ENCODE measurements at places on chromosomes 4 and X. TPM values are rescaled to one million over a fixed set of nuclear protein-coding genes. Genes with fewer than 3 reads are reported as not detected.

DNA sequence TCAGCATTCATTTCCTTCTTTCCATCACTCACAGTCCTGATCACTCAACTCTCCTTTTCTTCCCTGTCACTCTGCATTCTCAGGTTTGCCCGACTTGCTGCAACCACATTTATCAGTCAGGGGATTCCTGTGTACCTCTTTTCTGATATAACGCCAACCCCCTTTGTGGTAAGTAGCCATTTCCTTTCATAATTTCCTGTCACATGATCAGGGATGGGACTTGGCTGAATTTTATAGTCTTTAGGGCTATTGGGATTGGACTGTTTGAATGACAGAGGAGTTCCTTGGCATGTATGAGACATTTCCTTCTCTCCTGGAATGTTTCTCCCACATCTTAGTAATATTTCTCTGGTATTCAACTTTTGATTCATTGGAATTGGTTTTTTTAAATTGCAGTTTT is 11.0 kb downstream of the PGM2 start:
- DNase-seq: no peak

GRCh38 chr4:126018274-126018673 is 703.5 kb downstream of the FAT4 start:
- DNase-seq: no peak

DNA sequence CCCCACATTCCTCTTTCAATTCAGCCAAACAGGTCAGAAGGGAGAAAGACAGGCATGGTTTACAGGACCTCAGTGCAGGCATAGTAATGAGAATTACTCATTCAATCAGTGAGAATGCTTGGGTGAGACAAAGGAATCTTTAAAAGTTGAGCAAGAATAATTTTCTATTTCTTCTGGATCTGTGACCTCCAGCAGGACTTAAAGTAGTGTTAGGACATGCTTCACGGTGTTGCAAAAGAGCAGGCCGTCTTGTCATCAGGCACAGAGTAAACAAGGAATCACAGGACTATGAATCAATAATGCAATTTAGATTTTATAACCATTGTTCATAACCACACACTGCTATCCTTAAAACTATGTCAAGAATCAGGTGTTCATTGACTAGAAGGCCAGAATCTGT is 130.6 kb upstream of the GLRA2 start:
- no peak for DNase-seq

GRCh38 chr4:171517883-171518282 is 295.3 kb upstream of the GALNTL6 start:
- no peak for DNase-seq

GRCh38 chr4:68718447-68719074 is 48.1 kb upstream of the UGT2B15 start:
- no peak for DNase-seq

- no peak for DNase-seq
Observed at GRCh38 chr4:3262208-3263052, 13.5 kb downstream of the MSANTD1 start.

DNA sequence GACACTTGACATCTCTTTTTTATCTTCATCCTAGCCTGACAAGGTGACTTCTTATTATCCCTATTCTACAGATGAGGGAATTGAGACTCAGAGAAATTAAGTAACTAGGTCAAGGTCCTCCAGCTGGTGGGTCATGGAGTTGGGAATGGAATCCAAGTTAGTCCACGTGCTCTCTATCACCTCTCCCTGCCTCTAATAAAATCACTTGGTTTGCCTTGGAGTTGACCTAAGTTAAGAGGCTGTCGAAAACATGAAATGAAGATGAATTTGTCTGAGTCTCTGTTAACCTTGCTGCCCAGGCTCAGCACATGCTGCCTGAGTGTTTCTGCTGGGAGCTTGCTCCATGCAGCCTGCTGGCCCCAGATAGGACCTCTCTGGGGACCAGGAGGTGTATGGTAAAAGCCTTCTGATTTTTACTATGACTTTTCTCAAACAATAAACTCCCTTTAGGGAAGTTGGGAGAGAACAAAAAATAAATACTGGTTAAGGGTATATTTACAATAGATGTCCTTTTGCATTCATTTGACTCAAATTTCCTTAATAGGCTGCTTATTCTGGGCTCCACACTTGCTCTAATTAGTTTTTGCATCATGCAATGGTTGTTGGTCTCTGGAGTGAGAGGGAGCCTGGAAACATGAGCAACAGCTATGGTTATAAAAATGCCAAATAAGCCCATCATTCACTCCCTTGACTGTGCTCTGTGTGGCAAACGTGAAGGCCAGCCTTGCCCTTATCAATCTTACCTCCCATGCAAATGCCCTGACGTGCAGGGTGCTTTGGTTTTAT is 61.6 kb upstream of the DHX15 start:
- DNase-seq: no peak

- no peak for DNase-seq
Observed at GRCh38 chrX:138925330-138925729, 213.8 kb upstream of the FGF13 start.

DNA sequence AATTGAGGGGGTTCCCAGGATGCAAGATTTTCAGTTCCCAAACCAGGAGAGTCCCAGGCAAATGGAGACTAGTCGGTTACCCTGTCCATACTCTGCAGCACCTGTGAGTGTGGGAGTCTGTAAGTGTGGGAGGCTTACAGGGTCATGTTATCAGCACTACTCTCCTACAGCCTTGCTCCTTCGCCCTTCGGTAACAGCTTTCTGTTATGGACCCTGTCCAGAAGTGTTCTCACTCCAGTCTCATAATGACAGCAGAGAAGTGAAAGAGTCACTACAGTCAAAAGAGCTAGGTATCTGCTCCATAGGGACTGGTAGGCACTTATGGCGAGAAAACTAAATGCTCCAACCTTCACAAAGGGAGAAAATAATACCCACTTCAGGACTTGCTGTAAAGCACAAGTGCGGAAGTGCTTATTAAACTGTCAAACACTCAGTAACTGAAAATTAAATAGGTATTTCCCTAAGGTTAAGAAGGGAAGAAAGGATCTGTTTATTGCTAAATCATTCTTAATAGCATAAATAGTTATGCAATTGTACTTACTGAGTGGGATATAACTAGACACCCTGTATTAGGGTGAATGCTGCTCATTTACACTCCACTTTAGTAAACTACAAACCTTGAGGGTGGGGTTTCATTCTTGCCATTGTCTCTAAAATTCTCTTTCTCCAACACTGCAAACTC is 2.7 kb upstream of the ADH7 start:
- no peak for DNase-seq

DNA sequence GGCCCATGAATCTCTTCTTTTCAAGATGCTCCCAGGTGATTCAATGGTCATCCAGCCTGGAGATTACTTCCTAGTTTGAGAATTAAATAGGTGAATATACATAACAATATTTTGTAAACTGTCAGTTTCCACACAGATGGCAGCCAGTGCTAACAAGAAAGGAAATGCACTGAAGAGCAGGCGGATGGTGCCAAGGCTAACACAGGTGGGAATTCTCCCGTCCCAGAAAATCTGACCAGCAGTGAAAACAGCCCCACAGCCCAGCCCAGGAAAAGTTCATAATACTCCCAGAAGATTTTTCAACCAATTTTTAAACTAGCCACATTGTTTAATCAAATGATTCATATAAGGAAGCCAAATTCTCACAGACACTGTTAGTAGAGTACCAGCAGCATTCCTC is 387.2 kb upstream of the GATB start:
- DNase-seq: no peak

DNA sequence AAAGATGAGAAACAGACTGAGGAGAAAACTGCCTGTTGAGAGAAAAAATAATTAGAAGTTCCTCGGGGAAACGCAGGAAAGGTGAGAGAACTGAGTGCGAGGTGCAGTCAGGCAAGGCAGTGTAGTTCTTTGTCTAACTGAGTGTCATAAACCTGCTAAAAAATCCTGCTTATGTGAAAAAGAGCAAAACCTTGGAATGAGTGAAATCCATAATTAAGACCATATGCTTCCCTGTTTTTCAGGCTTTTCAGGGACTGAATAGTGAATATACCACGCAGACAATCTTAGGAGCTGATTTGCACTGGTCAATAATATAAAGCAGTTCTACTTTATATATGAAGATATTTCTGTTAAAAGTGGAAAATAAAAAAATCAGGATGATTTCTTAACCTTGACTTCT is 104.9 kb downstream of the RASGEF1B start:
- DNase-seq: no peak

- peak; percentile 78 for DNase-seq
Observed at GRCh38 chrX:68684291-68684918, 36.9 kb downstream of the STARD8 start.

DNA sequence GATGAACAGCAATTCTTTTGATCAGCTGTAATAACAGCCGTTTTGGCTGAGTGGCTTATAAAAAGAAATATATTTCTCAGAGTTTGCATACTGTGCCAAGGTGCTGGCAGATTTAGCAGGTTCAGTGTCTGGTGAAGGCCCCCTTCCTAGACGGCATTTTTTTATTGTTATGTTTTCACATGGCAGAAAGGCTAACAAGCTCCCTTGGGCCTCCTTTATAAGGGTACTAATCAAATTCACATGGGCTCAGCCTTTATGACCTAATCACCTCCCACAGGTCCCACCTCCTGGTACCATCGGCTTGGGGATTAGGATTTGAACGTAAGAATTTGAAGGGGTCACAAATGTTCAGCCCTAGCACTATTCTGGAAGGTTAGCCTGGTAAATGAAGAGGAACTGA is 431.9 kb downstream of the SPOCK3 start:
- no peak for DNase-seq

DNA sequence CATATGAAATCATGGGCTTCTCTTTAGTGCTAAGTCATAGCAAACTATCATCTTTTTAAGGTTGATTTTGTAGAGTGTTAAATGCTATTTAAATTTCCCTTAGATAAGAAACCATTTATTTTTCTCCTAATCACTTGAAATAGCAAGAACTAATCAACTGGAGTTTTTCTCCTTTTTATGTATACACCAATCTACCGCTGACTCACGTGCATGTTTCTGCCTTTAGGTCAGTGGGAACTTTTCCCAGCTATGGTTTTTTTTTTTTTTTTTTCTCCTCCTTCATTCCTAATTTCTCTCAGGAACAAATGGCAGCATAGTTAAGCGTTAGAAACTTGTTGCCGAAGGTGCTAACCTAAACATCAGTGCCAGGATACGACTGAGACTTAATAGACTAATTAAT is 176.4 kb downstream of the BMPR1B start:
- DNase-seq: no peak

GRCh38 chr4:21592970-21593670 is 355.5 kb downstream of the KCNIP4 start:
- no peak for DNase-seq

GRCh38 chr4:14529653-14530052 is 472.6 kb upstream of the CPEB2 start:
- no peak for DNase-seq

- no peak for DNase-seq
Observed at GRCh38 chrX:23799469-23800065, 16.6 kb downstream of the SAT1 start.

GRCh38 chr4:165964591-165964990 is 91.6 kb downstream of the TLL1 start:
- no peak for DNase-seq

GRCh38 chr4:114911111-114911510 is 202.3 kb downstream of the NDST4 start:
- DNase-seq: no peak

GRCh38 chr4:82848706-82849105 is 42.2 kb downstream of the SEC31A start:
- DNase-seq: no peak

- no peak for DNase-seq
Observed at GRCh38 chr4:6420972-6421371, 51.4 kb downstream of the PPP2R2C start.

GRCh38 chr4:47561331-47561730 is 76.3 kb downstream of the ATP10D start:
- no peak for DNase-seq

CLTRN gene
- 1.2 TPM for total RNA-seq

CSN1S1 gene
- total RNA-seq: not detected

ADAM29 gene
- not detected for total RNA-seq

TAPT1 gene
- total RNA-seq: 38.0 TPM

NIPAL1 gene
- total RNA-seq: 0.34 TPM

SMPX gene
- total RNA-seq: 586 TPM
